ENCODE measurements at places on chromosomes 12 and 14. TPM values are rescaled to one million over a fixed set of nuclear protein-coding genes. Genes with fewer than 3 reads are reported as not detected.
A peak's percentile ranks its signal among the peaks of the same experiment; 100 is the strongest.

The CCDC59 gene
- total RNA-seq = 22.7 TPM

The PTPRO gene
- total RNA-seq = 2.0 TPM

The TOMM20L gene
- total RNA-seq = not detected

The INTS13 gene
- 18.8 TPM for total RNA-seq

The CELA1 gene
- not detected for total RNA-seq

The LPAR5 gene
- 10.0 TPM for total RNA-seq

The BCL7A gene
- total RNA-seq = 16.9 TPM

DNA sequence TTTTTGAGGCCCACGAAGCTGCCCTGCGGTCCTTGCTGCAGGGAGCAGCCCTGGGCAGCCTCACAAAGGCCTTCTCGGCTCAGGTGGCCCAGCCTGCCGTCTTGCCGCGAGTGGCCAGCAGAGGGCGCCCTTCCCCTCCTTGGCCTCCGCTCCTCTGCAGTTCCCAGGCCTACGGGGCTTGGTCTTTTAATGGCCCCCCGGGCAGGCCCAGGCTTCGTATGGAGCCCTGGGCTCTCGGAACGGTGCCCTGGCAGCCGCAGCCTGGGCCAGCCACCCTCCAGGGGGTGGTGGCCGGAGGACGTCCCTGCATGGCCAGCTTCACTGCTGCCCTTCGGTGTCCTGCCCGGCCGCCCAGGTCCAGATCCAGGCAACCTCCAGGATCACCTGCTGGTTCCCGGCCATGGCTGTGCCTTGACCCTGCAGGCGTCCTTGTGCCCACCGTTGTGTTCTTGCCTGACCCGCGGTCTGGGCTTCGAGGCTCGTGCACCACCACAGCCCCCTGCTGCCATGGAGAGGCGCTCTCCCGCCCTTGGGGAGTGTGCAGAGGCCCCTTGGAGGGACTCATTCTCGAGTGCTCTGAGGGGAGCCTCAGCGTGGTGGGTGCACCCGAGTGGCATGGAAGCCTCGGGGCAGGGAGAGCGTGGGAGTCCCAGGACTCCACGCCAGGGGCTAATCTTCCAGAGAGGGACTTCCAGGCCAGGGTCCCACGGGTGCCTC, 9.4 kb downstream of the ASPG start:
- no peak overlapping the region for H3K27ac ChIP-seq
- H3K36me3 ChIP-seq = no peaks in the 10 kb centered on the region
- no peaks in the 10 kb centered on the region for H3K4me1 ChIP-seq
- DNase-seq = peak; percentile 47
- H3K4me3 ChIP-seq = no peak overlapping the region

DNA sequence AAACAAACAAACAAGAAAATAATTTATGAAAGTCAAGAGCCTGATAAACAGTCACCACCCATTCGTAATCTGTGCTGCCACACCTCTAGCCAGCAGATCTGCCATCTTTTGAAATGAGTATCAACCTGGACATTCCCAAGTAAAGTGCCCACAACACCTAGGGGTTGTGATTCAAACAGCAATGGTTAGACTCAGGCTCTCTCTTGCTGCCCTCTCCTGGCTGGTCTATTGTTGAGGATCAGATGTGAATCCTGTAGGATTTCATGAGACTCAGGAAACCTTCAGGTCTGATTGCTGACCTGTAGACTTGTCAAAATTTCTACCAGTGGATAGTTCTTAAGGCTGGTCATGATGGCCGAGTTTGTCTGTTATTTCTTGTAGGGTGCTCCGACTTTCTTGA, 26.8 kb downstream of the DGLUCY start:
- no peak overlapping the region for H3K4me3 ChIP-seq
- H3K36me3 ChIP-seq = peaks cover 51% of the 10 kb centered on the region
- H3K27me3 ChIP-seq = no peaks in the 10 kb centered on the region
- no peak overlapping the region for H3K27ac ChIP-seq
- peaks cover 30% of the 10 kb centered on the region for H3K4me1 ChIP-seq

GRCh38 chr12:63821781-63822251, 22.7 kb upstream of the SRGAP1 start:
- H3K27ac ChIP-seq = no peak overlapping the region
- no peaks in the 10 kb centered on the region for H3K4me1 ChIP-seq
- H3K36me3 ChIP-seq = no peaks in the 10 kb centered on the region
- peak overlapping the region; percentile 54 for H3K4me3 ChIP-seq

DNA sequence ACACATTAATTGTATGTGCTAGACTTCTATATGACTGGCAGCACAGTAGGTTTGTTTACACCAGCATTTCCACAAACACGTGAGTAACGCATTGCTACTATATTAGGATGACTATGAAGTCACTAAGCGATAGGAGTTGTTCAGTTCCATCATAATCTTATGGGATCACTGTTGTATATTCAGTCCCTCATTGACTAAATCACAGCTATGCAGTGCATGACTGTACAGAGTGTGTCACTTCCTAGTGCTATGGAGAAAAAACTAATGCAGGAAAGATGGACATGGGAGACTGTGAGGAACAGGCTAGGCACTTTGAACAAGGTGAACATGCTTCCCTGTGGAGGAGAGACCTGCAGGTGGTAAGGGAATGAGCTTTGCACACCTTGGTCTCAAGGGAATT, 259.8 kb downstream of the NUAK1 start:
- no peaks in the 10 kb centered on the region for H3K36me3 ChIP-seq
- DNase-seq = no peak
- no peaks in the 10 kb centered on the region for H3K4me1 ChIP-seq
- H3K4me3 ChIP-seq = no peak overlapping the region
- no peak overlapping the region for H3K27ac ChIP-seq

- no peak overlapping the region for H3K4me3 ChIP-seq
- DNase-seq = no peak
- H3K27ac ChIP-seq = no peak overlapping the region
- H3K27me3 ChIP-seq = no peaks in the 10 kb centered on the region
- H3K4me1 ChIP-seq = no peaks in the 10 kb centered on the region
Observed at GRCh38 chr14:74064426-74064825, 19.8 kb downstream of the ALDH6A1 start.

DNA sequence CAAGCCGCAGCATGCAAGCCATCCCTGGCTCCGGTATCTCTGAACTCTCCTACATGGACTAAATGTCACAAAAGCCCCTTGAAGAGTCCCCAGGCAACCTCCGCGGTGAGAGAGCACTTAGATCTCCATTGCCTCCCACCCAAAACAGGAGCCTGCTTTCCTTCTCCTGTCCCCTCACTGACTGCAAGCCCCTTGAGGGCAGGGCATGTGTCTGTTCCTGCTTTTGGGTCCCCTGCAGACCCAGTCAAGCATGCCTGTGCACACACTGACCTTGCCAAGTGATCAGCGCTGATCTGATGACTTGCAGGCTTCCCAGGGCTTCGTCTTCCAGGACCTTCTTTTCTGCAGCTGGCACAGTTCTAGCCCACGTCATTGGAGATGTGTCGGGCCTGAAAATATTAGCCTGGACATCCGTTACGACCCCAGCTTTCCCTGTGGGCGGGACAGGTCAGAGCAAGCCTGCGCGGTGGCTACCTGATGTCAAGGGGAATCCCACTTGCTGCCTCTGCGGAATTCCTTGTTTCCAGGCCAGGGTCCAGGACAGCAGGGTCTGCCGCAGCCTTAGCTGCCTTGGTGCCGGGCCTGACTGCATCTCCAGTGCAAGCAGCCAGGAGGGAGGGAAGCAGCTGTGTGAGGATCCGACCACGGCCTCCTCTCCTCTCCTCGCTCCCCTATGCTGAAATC, 92.5 kb downstream of the FBXL14 start:
- H3K4me1 ChIP-seq = no peaks in the 10 kb centered on the region
- H3K27me3 ChIP-seq = no peaks in the 10 kb centered on the region
- no peak for DNase-seq
- no peak overlapping the region for H3K27ac ChIP-seq

GRCh38 chr12:39006286-39006685, 100.9 kb upstream of the CPNE8 start:
- H3K27me3 ChIP-seq = no peaks in the 10 kb centered on the region
- H3K27ac ChIP-seq = no peak overlapping the region
- no peak for DNase-seq
- no peak overlapping the region for H3K4me3 ChIP-seq
- no peaks in the 10 kb centered on the region for H3K36me3 ChIP-seq

GRCh38 chr14:53951627-53952303, 4.9 kb downstream of the BMP4 start:
- H3K27ac ChIP-seq = peak overlapping the region; percentile 92
- peak overlapping the region; percentile 73 for H3K4me3 ChIP-seq
- H3K4me1 ChIP-seq = peaks cover 28% of the 10 kb centered on the region
- peaks cover 7% of the 10 kb centered on the region for H3K27me3 ChIP-seq
- no peaks in the 10 kb centered on the region for H3K36me3 ChIP-seq

- no peak for DNase-seq
- no peaks in the 10 kb centered on the region for H3K36me3 ChIP-seq
- H3K4me3 ChIP-seq = no peak overlapping the region
- H3K27ac ChIP-seq = no peak overlapping the region
- no peaks in the 10 kb centered on the region for H3K27me3 ChIP-seq
- H3K4me1 ChIP-seq = no peaks in the 10 kb centered on the region
Observed at GRCh38 chr12:83349907-83350611, 663.4 kb downstream of the TMTC2 start.

- no peaks in the 10 kb centered on the region for H3K4me1 ChIP-seq
- no peak overlapping the region for H3K27ac ChIP-seq
- H3K4me3 ChIP-seq = no peak overlapping the region
Observed at GRCh38 chr12:44020555-44020954, 184.7 kb downstream of the TMEM117 start.

- H3K4me1 ChIP-seq = no peaks in the 10 kb centered on the region
- H3K4me3 ChIP-seq = no peak overlapping the region
- no peak overlapping the region for H3K27ac ChIP-seq
- no peak for DNase-seq
- peaks cover 6% of the 10 kb centered on the region for H3K27me3 ChIP-seq
Observed at GRCh38 chr12:122184517-122184916, 1.6 kb downstream of the LRRC43 start.

DNA sequence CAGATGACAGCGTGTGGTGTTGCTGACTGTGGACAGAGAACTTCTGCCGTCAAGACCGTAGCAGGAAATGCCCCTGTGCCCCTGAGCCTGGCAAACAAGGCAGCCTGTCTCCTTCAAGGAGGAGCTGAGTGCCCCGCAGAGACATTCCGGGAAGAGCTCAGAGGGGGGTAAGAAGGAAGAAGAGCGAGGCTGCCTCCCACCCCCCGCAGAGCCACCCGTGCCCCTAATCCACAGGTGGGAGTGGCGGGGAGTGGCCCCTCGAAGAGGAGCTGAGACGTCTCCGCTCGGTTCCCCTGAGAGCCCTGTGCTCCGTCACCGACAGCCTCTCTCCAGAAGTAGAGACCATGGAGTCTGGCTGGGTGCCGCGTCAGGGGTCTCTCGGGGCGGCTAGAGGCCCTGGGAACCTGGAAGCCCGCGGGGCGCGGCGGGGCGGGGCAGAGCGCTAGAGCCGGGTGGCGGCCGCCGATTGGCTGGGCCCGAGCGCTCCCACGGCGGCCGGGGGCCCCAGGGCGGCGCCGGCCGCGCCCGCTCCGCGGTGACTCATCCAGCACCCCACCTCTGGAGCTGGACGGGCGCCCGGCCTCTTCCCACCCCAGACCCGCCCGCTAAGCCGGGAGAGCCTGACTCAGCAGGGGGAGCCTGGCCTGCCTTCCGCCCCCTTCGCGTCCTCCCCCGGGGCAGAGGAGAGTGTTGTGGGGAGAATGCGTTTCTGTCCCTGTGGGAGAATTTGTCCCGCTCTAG, 25.2 kb upstream of the KRT78 start:
- H3K4me1 ChIP-seq = peaks cover 37% of the 10 kb centered on the region
- peak; percentile 91 for DNase-seq
- no peaks in the 10 kb centered on the region for H3K36me3 ChIP-seq
- H3K27me3 ChIP-seq = no peaks in the 10 kb centered on the region
- peak overlapping the region; percentile 55 for H3K4me3 ChIP-seq
- peak overlapping the region; percentile 71 for H3K27ac ChIP-seq

- peaks cover 35% of the 10 kb centered on the region for H3K36me3 ChIP-seq
- no peaks in the 10 kb centered on the region for H3K27me3 ChIP-seq
- peaks cover 64% of the 10 kb centered on the region for H3K4me1 ChIP-seq
- H3K27ac ChIP-seq = peak overlapping the region; percentile 36
Observed at GRCh38 chr12:89347325-89347829, 4.9 kb downstream of the DUSP6 start.

- no peak overlapping the region for H3K27ac ChIP-seq
- peaks cover 46% of the 10 kb centered on the region for H3K4me1 ChIP-seq
- no peak overlapping the region for H3K4me3 ChIP-seq
- no peaks in the 10 kb centered on the region for H3K36me3 ChIP-seq
- no peak for DNase-seq
- H3K27me3 ChIP-seq = no peaks in the 10 kb centered on the region
Observed at GRCh38 chr12:116247377-116247776, 30.1 kb downstream of the MED13L start.

GRCh38 chr14:44448951-44449358, 58.1 kb downstream of the FSCB start:
- no peak for DNase-seq
- no peaks in the 10 kb centered on the region for H3K27me3 ChIP-seq
- no peaks in the 10 kb centered on the region for H3K4me1 ChIP-seq
- no peak overlapping the region for H3K27ac ChIP-seq
- H3K4me3 ChIP-seq = no peak overlapping the region

DNA sequence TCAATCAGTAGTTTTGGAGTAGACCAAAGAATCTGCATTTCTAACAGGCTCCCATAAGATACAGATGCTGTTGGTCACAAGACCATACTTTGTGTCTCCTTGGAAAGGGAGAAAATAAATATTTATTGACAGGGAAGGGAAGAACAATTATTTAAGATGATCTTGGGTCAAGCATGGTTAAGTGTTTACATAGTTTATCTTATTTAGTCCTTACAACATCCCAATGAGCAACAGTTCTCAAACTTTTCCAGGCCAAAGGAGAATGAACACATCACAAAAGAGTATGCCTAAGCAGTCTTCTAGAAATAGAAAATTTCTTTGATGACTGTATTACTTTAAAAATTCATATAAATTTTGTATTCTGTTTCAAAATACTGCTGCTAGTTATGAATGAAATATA, 8.8 kb downstream of the LPCAT3 start:
- H3K4me3 ChIP-seq = no peak overlapping the region
- no peaks in the 10 kb centered on the region for H3K27me3 ChIP-seq
- no peak overlapping the region for H3K27ac ChIP-seq
- no peak for DNase-seq
- H3K4me1 ChIP-seq = peaks cover 14% of the 10 kb centered on the region

- H3K4me1 ChIP-seq = peaks cover 22% of the 10 kb centered on the region
- peak overlapping the region; percentile 56 for H3K4me3 ChIP-seq
- no peak for DNase-seq
- peaks cover 51% of the 10 kb centered on the region for H3K27me3 ChIP-seq
Observed at GRCh38 chr12:1531654-1532374, 62.6 kb downstream of the FBXL14 start.

GRCh38 chr14:104998801-104999200, 13.2 kb downstream of the CLBA1 start:
- no peak overlapping the region for H3K27ac ChIP-seq
- no peak for DNase-seq
- no peak overlapping the region for H3K4me3 ChIP-seq

All from heart right ventricle (tissue), 16 donors.